ENCODE measurements at places on chromosomes 16 and 17.

GRCh38 chr17:71500761-71501555, 619.9 kb upstream of the SOX9 start:
- DNase-seq = no peak

DNA sequence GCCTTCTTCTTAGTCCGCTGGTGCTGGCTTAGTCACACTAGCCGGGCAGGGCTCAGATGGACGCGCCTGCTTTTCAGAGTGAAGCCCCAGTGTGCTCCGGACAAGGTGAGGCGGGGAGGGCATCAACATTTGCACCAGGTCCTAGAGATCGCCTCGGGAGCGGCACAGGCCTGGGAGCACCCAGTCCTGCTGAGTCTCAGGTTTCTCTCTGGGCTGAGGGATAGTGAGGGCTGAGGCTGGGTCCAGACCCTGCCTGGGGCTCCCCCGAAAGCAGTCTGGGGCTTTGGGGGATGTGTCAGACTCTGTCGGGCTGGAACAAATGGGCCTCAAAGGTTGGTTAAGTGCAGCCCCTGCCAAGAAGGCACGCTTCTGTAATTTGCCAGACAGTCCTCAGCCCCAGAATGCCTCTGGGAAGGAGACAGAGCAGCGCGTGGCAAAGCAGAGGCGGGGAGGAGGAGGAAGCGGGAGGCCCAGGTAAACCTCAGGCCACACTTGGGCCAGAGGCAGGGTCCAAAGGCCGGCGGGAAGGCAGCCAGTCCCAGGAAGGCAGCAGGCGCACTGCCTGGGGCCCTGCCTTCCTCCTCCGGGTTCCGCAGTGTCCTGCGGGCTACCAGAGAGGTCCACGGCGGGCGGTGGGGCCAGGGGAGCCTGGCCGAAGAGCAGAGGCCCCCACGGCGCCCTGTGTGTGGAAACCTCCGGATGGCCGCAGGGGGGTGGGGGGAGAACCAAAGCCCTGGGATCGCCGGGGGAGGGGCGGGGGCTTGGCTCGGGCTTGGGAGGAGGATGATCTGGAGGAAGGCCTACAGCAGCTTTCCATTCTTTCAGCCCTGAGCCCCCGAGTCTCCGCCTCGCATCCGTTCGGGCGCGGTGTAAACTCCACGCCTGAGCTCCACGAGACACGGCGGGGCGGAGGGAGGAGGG, 39.5 kb upstream of the ATP2A3 start:
- no peak for DNase-seq

DNA sequence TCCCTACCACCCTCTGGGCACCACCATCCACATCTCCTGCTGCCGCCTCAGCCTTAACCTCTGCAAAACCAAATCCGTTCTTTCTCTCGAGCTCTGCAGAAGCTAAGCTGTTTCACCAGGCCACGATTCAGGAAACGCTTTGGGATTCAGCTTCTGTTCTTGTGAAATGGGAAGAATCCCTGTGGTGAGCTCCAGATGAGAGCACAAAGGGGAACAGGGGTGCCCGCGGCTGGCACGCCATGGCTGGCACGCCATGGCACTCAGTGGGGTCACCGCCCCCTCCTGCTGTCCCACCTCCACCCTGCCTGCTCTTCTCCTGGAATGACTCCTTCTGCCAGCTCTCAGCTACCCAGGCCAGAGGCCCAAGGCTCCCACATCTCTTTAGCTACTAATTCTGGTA, 5.7 kb downstream of the QPRT start:
- no peak for DNase-seq

DNA sequence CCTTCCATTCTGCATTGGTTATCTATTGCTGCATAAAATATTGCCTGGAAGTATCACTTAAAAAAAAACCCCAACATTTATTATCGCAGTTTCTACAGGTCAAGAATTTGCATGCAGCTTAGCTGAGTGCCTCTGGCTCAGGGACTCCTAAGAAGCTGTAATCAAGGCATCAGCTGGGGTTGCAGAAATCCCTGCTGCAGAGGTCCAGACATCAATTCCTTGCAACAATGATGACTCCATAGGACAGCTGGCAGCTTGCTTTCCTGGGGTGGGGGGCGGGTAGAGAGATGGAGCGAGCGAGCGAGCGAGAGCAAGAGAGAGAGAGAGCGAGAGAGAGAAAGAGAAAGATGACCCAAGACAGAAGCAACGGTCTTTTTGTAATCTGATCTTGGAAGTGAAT, 308.1 kb downstream of the HAPSTR1 start:
- no peak for DNase-seq

DNA sequence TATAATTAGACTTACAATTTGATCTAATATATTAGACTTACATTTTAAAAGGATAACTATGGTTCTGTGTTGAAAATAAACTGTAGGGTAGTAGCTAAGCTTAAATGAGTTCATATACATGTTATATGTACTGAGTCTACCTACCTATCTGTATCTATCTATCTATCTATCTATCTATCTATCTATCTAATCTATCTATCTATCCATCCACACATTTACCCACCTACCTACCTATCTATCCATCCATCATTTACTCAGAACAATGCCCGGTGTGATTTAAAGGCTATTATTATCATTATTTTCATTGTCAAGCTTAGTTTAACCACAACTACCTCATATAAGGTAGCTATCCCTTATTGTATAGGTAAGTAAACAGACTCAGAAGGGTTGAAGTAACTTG, 7.0 kb downstream of the KRT10 start:
- no peak for DNase-seq

- no peak for DNase-seq
Observed at GRCh38 chr17:33435721-33436301, 142.7 kb upstream of the ASIC2 start.

DNA sequence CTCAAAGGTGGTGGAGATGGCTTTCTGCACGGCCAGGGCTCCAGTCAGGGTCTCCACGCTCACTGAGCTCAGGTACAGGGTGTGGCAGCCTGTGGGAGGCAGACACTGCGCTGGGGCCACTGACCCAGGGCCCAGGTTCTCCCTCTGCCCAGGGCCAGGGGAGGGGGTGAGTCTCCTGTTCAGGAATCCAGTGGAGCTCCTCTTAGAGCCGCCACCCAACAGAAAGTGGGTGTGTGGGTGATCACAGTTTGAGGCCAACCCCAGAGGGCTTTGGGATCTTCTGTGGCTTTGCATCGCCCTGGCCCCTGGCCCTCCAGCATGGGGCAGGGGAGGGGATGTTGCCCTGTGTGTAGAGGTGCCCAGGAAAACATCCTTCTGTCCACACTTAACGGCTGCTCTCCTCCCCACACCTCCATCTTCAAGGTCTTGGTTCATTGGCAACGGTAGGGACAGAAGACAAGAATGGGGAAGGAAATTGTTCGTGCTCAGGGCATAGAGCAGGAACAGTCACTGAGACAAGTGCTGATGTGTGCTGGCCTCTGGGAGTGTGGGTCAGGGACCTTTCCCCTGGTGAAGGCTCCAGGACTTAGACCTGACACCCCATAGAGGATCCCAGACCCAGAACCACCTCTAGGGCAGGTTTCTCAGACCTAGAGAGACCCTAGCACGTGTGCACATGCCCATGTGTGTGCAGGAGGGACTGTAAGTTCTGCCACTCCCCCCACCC, 21.5 kb downstream of the TNS4 start:
- DNase-seq = no peak

- peak; percentile 77 for DNase-seq
Observed at GRCh38 chr17:74217037-74217730, 3.8 kb downstream of the TTYH2 start.

DNA sequence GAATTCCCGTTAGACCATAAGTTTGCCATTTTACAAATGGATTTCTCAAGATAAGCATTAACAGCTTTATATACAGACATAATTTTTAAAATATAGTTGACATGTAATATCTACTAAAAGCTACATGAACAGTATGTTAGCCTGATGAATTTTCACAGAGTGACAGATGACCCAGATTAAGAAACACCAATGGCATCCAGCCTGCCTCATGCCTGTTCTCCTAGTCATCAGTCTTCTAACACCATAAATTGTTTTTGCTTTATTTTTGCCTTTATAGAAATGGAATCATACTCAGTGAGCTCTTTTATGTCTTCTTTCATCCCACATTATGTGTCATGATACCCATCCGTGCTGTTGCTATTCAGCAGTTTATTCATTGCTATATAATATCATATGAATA, 80.0 kb downstream of the ATF7IP2 start:
- DNase-seq = no peak

GRCh38 chr16:140175-140857, 1.8 kb upstream of the NPRL3 start:
- DNase-seq = no peak

DNA sequence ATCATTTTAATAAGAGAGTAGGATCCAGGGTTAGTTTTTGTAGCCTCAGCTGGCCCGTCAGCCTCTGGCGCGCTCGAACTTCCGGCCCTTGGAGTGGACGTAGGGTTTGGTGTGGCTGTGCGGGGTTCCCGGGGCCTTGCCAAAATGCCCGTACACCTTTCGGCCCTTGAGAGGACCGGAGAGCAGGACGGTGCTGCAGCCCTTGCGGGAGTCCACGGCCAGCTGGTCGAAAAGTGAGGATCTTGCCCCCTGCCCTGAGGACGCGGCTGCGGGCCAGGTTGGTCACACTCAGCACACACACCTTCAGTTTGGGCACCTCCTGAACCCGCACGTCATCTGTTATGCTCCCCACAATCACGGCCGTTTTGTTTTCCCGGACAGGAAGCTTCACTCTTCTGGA, 42.2 kb upstream of the CNTNAP4 start:
- no peak for DNase-seq

- no peak for DNase-seq
Observed at GRCh38 chr17:55648086-55648485, 74.6 kb downstream of the TMEM100 start.

DNA sequence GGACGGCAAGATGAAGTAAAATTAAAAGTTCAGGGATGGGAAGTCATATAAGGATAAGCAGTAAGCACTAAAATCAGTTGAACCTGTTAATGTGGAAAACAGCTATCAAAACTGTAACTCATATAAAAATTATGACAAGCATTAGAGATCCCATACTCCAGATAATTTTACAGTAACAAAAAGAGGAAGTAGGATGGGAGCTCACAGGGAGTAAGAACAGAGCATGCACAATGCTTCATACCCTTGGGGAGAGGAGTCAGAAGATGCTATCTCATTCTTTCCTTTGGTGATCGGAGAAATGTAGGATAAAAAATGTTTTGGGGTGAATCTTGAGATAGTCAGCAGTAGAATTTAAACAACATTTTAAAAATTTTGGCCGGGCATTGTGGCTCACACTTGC, 164.7 kb upstream of the CACNG5 start:
- no peak for DNase-seq

DNA sequence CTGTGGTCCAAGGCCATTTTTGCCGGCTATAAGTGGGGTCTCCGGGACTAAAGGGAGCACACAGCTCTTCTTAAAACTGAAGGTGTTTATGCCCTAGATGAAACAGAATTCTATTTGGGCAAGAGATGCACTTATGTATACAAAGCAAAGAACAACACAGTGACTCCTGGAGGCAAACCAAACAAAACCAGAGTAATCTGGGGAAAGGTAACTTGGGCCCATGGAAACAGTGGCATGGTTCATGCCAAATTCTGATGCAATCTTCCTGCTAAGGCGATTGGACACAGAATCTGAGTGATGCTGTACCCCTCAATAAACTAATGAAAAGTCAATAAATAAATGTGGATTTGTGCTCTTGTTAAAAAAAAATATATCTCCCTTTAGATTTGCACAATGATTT, 20.2 kb upstream of the SHISA9 start:
- no peak for DNase-seq

- DNase-seq = no peak
Observed at GRCh38 chr17:78341559-78342448, 18.1 kb downstream of the SOCS3 start.

DNA sequence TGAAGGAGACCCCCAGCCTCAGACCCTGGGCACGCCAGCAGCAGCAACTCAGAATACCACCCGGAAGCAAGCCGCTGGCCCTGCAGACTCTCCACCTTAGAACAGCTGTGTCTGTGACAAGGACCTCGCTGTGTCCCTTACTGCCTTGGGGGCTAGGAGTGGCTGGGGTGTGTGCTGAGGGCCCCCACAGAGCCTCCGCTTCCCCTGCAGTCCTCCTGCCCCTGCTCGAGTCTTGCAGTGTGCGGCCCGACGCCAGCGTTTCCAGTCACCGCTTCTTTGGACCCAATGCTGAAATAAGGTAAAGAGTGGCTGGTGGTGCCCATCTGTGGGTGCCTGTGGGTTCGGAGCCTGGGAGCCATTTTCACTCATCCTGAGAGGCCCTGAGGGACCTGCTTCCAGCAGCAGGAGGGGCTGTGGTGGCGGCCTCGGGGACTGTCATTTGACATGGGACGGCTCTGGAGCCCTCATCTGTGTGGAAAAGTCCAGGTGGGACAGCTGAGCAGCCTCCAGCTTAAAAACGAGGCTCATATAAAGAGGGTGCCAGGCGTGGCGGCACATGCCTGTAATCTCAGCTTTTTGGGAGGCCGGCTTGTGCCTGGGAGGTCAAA, 14.7 kb upstream of the MC1R start:
- no peak for DNase-seq

DNA sequence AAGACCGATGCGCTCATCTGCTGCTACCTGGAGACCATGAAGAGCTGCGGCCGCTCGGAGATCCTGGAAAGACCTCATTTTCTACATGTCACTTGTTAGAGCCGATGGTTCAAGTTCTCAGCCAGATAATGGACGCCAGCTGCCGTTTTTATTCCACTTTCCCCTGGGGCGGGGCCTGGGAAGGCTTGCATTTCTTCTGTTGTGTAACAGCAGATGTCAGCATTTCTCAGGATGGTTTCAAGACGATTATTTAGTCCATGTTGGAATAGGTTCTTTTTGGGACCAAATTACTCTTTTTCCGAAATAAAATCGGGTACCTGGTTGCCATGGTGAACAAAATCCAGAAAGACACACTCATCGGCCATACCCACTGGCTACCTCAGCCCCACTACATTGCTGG, 1418.3 kb downstream of the CDH11 start:
- no peak for DNase-seq

DNA sequence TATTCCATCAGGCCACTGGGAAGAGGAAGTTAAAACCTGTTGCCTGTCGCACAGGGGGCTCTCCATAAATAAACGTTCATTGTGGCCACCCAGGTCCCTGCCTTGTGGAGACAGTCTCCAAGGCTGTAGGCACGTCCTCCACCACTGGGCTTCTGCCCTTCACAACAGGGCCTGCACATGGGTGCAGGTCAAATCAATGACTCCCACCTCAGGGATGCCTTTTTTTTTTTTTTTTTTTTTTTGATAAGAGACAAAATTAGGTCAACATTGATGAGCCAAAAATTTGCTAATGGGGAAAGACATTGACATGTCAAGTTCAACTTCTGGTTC, 12.6 kb upstream of the SLC12A3 start:
- DNase-seq = no peak

- DNase-seq = no peak
Observed at GRCh38 chr16:24054741-24055491, 201.2 kb upstream of the CACNG3 start.
